ENCODE measurements at places on chromosomes 3 and 15.

DNA sequence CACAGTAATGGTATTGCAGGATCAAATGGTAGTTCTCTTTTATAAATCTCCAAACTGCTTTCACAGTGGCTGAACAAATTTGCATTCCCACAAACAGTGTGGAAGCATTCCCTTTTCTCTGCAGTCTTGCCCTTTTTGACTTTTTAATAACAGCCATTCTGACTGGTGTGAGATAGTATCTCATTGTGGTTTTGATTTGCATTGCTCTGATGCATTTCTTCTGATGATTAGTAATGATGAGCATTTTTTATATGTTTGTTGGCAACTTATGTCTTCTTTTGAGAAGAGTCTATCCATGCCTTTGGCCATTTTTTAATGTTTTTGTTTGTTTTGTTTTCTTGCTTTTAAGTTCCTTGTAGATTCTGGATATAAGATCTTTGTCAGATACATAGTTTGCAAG is 316.1 kb upstream of the TMCO5A start:
- DNase-seq, result no peak

DNA sequence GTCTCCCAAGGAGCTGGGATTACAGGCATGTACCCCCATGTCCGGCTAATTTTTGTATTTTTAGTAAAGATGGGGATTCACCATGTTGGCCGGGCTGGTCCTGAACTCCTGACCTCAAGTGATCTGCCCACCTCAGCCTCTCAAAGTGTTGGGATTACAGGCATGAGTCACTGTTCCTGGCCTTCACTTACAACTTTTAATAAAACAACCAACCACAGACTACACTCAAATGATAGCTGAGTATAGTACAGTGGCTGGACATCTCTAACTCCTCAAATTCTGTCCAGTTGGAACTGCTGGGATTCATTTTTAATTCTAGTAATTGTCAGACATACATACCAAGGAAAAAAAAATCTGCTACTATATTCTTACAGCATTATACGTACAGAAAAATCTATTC is 71.0 kb downstream of the PBRM1 start:
- DNase-seq, result no peak

DNA sequence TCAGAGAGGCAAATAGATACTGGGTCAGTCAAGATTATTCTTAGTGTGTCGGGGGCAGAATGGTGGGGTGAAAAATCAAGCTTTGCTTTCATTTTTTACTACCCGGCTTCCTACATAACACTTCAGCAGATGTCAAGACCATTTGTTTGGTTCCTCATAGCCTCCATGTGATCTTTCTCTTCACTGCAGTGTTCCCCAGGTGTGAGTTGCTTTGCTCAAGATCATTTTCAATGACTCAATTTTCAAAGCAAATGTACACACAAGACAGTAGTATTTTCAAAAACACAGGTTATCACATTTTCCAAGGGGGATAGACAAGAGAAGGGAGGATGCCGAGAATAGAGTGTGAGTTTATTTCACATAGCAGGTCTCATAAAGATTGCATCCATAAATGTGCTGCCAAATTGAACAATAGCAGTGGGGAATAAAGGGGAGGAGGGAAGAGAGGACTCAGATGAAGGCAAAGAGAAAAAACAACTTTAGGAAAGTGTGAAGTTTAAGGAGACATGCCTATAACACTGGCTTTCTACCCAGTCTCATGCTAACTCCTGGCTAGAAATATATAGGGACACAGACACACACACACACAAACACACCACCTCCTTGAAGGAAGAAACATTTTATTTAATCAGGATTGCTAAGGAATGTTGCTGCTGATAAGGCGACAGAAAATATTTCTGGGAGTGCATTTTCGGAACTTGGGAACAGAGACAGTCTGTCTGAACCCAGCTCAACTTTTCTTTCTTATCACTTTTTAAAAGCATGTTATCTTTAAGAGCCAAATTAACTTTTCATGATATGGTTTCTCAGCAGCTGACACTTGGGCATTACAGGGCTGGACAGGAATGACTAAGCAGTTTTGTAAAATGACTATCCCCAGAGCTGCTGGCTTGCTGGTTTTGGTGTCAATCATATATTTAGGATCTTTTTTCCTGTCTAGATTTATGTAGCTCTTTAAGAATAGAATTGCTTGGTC is 402.4 kb downstream of the RBMS3 start:
- no peak for DNase-seq

GRCh38 chr3:61913701-61914100 is 352.3 kb downstream of the PTPRG start:
- no peak for DNase-seq

DNA sequence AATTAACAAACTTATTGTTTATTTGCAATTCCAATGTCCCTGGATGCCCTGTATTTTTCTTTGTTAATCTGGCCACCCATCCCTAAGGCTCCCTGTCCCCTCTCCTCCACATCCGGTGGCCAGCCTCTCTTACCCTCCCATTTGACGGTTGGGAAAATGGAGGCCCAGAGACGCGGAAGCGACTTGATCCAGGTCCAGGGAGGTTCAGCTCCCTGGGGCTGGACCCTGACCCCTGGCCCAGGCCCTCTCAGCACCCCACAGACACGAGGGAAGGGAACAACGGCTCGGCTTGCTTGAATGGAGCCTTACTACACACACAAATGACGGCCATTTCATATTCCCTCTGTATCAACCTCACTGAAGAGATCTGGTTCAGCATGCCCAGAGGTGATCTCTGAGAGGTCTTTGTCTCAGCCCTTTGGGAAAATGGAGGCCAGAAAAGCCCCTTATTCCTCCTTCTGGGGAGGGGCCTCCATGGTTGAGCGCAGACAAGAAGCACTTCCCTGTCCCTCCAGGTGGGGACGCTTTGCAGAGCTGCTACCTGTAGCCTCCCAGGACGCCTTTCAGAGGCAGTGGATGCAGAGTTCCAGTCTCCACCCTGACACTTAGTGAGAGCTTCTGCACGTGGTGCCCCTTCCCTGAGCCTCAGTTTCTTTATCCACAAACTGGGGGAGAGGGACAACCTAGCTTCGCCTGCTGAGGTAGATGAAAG is 82.1 kb downstream of the ATP2B2 start:
- no peak for DNase-seq

GRCh38 chr3:159787178-159787574 is 201.5 kb upstream of the IL12A start:
- DNase-seq, result no peak

- DNase-seq, result no peak
Observed at GRCh38 chr15:59703979-59704796, 15.1 kb upstream of the BNIP2 start.

DNA sequence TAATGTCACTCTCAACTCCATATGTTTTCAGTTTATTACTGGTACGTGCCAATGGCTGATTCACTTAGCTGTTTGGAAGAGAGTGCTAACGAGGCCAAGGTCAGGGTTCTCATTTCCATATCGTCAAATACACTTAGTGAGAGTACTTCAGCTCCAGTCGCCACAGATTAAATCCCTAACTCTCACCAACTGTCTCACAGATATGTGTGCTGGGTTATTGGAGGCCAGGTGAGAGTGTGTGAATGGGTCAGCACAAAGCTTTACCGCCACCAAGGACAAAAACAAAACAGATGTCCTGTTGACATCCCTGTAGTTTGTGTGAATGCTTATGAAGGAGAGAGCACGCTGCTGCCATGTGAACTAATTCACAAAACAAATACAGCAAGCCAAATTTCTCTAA is 133.5 kb upstream of the TBL1XR1 start:
- DNase-seq, result no peak

- DNase-seq, result no peak
Observed at GRCh38 chr15:33910741-33911140, 57.6 kb upstream of the CHRM5 start.

GRCh38 chr3:155753038-155753639 is 8.3 kb upstream of the PLCH1 start:
- DNase-seq, result no peak

- DNase-seq, result no peak
Observed at GRCh38 chr3:195823999-195824398, 12.3 kb upstream of the MUC4 start.

DNA sequence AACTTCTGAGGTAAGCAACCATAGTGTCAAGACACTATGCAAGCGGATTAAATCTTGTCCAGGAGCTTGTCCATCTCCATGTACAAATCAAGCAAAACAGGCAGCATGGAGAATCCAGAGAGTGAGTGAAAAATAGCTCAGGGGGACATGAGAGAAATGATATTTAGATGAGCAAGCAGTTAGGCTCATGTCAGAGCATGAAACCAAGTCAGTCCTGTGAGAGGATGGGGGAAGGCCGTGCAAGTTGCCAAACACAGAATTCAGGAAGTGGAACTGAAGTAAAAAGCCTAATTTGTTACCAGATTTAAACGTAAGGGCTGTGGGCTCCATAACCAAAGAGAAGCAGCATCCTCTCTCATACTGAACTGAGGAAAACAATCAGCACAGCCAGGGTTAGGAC is 995.9 kb downstream of the MCTP2 start:
- DNase-seq, result no peak

DNA sequence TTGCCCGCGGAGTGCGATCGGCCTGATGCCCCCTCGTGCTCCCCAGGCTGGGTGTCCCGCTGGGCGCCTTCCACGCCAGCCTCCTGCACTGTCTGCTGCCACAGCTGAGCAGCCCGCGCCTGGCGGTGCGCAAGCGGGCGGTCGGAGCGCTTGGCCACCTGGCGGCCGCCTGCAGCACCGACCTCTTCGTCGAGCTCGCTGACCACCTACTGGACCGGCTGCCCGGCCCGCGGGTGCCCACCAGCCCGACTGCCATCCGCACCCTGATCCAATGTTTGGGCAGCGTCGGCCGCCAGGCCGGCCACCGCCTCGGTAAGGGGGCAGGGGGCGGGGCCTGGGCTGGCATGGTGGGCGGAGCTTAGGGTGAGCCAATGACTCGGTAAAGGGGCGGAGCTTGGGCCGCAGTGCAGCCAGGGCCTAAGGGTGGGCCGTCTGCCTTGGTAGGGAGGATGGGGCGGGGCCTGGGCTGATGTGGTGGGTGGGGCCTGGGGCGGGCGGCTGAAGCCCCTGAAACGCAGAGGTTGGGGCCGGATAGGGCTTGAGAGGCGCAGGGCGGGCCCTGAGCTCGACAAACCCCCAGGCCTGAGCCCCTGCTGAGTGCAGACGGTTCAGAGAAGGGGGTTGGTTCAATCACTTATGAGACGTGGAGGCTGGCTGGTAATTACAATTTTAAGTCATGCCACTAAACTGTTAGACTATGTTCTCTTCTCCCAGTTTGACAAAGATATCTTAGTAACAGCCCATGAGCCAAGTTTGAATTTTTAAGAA is 13.7 kb downstream of the CAND2 start:
- peak; percentile 91 for DNase-seq

DNA sequence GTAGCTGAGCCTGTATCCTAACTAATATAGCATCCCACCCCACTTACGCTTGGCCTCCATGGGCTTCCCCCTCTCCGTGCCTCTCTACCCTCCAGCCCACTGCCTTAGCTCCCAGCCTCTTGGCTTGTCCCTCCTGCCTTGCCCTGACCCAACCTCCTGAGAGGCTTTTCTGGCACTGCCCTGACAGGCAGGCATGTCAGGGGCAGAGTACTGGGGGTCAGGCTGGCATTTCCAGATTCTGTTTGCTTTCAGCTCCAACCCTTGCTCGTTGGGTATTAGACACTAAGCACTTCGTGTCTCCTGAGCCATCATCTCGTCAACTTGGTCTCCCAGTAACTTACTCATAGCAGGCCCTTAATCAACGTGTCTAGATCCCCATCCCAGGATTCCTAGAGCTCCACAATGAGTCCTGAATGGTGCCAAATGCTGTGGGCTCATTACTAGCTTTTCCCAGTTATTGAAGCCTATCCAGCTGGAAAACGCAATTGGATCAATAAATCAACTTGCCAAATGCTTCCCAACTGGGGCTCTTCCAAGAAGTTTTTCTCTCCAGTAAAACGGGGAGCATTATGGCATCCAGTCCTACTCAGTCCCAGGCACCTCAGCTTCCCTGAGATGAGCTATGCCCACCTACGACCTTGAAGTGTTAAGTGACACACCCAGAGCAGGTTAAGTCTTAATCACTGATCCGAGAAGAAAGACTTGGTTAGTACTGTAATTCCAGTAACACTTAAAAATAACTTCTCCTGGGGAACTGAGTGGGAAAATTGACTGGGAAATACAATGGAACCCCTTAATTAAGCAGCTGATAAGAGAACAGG is 78.5 kb upstream of the DLG1 start:
- no peak for DNase-seq

DNA sequence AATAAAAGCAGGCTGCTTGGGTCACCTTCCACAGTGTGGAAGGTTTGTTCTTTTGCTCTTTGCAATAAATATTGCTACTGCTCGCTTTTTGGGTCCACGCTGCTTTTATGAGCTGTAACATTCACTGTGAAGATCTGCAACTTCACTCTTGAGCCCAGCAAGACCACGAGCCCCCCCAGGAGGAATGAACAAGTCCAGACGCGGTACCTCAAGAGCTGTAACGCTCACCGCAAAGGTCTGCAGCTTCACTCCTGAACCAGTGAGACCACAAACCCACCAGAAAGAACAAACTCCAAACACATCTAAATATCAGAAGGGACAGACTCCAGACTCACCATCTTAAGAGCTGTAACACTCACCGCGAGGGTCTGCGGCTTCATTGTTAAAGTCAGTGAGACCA is 47.5 kb upstream of the CCR4 start:
- DNase-seq, result no peak

DNA sequence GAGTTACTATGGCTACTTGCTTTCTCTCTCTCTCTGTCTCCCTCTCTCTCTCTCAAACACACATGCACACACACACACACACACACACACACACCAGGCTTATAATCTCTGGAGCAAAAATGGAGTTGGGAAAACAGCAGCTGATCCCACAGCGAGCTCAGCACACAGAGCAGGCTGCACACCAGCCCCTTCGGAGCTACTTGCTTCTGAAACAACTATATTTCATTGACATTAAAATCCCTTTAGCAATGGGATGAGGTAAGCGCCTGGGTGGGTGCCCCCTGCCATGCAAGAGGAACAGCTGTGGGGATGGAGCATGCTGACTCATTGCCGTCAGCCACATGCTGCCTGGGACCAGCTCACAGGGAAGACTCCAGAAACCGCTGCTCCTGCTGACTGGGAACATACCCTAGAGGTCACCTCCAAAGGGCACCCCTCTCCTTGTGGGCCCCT is 45.7 kb downstream of the B3GNT5 start:
- no peak for DNase-seq

- no peak for DNase-seq
Observed at GRCh38 chr15:77118882-77119321, 48.0 kb upstream of the TSPAN3 start.

GRCh38 chr3:13040361-13041074 is 32.7 kb downstream of the IQSEC1 start:
- DNase-seq, result peak; percentile 24

DNA sequence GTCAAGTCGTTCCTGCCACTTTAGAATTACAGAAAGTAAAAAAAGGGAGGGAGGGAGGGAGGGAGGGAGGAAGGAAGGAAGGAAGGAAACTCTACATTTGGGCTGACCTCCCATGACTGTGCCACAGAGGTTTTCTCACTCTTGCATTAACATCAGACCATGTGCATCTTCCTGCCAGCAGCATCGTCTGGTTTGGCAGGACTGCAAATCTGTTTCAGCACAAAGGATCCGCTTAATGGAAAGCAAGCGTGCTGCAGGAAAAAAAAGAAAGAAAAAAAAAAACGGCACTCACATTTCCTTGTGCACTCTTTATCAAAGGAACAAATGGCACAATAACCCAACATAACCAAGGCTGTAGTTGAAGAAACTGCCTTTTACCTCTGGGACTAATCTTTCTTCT is 148.8 kb upstream of the HES1 start:
- no peak for DNase-seq
